Hematopoietic multipotent progenitor cell treated with erythropoietin and hydrocortisone succinate and interleukin-3 and kit ligand, for 6 days (in vitro differentiated cells): ENCODE measurements at places on chromosomes 3 and 15.

DNA sequence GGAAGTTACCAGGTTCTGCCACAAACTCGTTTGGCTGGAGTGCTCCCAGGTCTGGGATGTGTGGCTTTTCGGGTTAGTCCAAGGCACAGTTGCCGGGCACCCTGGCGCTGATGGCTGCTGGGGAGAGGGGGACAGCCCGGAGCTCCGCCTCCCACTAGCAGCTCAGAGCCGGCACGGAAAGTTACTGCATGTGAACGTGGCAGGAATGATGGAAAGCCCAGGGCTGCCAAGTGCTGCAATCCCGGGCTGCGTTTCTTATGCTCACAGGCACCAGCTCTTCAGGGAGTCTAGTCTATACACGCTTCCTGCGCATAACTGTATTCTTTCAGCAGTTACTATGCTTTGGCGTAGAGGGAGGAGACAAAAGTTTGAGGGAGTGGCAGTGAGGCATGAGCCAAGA is 141.8 kb upstream of the ICE2 start:
- DNase-seq, result no peak

DNA sequence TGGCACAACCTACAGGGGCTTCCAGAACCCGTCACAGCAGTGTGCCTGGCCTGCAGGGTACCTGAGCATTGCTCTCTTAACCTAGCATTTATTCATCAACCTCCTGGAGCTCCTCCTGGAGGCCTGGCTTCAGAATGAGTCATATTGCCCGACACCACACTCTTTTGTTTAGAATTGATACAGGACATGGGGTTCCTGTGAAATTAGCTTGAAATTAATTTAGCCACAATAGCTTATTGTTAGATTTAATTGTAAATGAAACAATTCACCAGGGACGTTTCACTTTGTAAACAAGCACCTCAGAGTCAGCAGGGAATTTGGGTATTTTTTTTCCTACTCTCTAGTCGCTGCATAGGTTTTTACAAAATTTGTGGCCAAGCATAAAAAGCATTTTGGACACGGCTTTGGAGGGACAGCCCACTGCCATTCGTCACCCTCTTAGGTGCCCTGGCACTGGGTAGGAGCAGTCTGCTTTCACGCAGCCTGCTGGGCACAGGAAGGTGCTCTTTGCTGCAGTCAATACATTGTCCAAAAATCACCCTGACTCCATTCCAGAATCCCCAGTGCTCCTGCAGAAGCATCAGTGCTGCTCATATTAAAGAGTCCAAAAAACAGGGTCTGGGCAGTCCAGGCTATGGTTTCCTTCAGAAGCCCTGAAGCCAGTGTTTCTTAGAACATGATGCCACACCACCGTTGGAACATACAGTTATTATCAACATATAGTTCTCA is 60.8 kb upstream of the MEF2A start:
- DNase-seq, result no peak

DNA sequence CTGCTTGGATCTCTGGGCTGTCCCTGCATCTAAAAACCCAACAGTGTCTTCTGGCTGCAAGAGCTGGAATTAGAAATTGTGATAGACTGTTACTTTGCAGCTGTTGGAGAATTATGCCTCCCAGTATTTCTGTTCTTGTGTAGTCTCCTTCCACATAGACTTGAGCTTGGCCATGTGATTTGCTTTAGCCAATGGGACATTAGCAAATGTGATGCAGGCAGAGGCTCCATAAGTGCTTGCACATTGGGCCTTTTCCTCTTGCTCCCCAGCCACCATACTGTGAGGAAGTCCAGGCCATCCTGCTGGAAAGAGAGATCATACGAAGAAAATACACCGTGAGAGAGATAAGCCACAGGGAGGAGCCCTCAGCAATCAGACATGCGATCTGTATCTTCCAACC is 33.8 kb upstream of the RASGRF1 start:
- no peak for DNase-seq

- peak; percentile 73 for DNase-seq
Observed at GRCh38 chr3:184354121-184354728, 7.2 kb downstream of the CLCN2 start.

- DNase-seq, result no peak
Observed at GRCh38 chr3:41364736-41365135, 165.4 kb downstream of the CTNNB1 start.

DNA sequence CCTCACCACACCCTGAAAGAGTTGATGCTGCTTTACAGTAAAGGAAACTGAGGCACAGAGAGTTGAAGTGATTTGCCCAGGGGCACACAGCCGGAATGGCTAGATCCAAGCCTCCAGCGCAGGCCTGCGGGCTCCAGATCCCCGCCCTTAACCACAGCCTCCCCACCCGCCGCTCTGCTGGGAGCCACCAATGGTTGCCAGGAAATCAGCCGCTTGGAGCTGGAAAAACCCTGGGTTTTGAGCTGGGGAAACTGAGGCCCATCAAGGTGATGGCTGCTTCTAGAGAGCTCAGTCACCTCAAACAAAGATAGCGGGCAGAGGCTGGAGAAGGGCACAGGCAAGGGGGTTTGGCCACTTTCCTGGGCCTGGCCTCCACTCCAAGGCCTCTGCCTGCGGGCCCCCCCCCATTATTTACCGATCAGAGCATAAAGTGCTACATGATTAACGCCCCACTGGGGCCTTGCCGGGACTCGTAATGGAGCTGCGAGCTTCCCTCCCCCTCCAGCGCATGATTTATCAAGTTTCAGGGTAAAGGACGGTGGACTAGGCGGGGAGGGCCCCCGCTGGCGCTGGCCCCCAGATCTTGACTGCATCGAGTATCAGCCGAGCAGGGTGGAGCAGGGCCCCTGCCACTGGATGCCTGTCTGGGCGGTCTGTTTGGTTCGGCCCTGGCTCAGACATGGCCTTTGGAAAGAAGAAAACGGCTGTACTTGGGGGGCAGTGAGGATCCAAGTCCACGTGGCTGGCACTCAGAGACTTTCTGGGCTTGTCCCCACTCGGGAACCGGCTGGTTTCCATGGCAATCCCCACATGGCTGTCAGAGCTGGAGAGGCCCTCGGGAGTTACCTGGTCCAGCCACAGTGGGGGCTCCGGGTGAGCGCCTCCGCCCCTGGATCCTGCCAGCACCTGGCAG is 9.1 kb downstream of the PLXND1 start:
- DNase-seq, result peak; percentile 62

- DNase-seq, result peak; percentile 19
Observed at GRCh38 chr3:151501923-151502632, 41.2 kb upstream of the IGSF10 start.
